ENCODE measurements at places on chromosomes 11 and 22. TPM values are rescaled to one million over a fixed set of nuclear protein-coding genes. Genes with fewer than 3 reads are reported as not detected.

Gene WNT7B
- total RNA-seq = not detected

Gene ZBTB16
- 13.9 TPM for total RNA-seq

Gene OR5A1
- total RNA-seq = not detected

Gene FAM180B
- 0.24 TPM for total RNA-seq

Gene SLC5A12
- not detected for total RNA-seq

Gene E2F8
- 25.4 TPM for total RNA-seq

Gene OR5AN1
- total RNA-seq = not detected

Gene DSCAML1
- total RNA-seq = 0.15 TPM

Gene MEI1
- total RNA-seq = 42.9 TPM

Gene GLYAT
- total RNA-seq = not detected

Gene NTM
- not detected for total RNA-seq

Gene DEPDC7
- 9.6 TPM for total RNA-seq

Gene HBE1
- not detected for total RNA-seq

Gene DPAGT1
- 37.9 TPM for total RNA-seq

Gene GAS2
- total RNA-seq = 4.2 TPM

Gene FGF3
- total RNA-seq = not detected

Gene OR8D1
- total RNA-seq = not detected

Gene OR51B4
- total RNA-seq = not detected

Gene OR52I1
- total RNA-seq = not detected

Gene RASD2
- not detected for total RNA-seq

Gene NCAM1
- total RNA-seq = 1.0 TPM

Gene C11orf86
- total RNA-seq = not detected

Gene SERPING1
- 3.7 TPM for total RNA-seq

Gene PKDREJ
- not detected for total RNA-seq

Gene TMEM121B
- 0.22 TPM for total RNA-seq

Gene PLAAT5
- total RNA-seq = 1.1 TPM

Gene POU2AF3
- not detected for total RNA-seq

Gene CCDC89
- 0.73 TPM for total RNA-seq

Gene BAIAP2L2
- total RNA-seq = 0.91 TPM

Gene AMOTL1
- total RNA-seq = 0.27 TPM

Gene IGSF22
- total RNA-seq = 2.5 TPM

Gene MS4A15
- not detected for total RNA-seq

Gene SMIM38
- 0.70 TPM for total RNA-seq

Gene DDI1
- total RNA-seq = not detected

Gene DEUP1
- total RNA-seq = not detected

Gene PICK1
- 27.8 TPM for total RNA-seq

Gene FJX1
- 0.15 TPM for total RNA-seq

Gene CADM1
- 2.7 TPM for total RNA-seq

Gene CNIH2
- total RNA-seq = 6.6 TPM

Gene NAALAD2
- not detected for total RNA-seq

Gene HPS4
- 36.0 TPM for total RNA-seq

Gene APOBEC3A
- 79.1 TPM for total RNA-seq

Gene OR51T1
- not detected for total RNA-seq

Gene LBHD1
- 26.4 TPM for total RNA-seq

Gene CCDC82
- total RNA-seq = 32.0 TPM

Gene MCHR1
- total RNA-seq = not detected

Gene TMEM86A
- total RNA-seq = 4.3 TPM

Gene ZNRF3
- total RNA-seq = 0.70 TPM

Gene CHRM4
- 3.1 TPM for total RNA-seq

Gene CXCR5
- 2.1 TPM for total RNA-seq

Gene INPP5J
- 0.24 TPM for total RNA-seq

Gene C11orf87
- total RNA-seq = not detected
